Fibroblast of villous mesenchyme (primary cell): ENCODE measurements at places on chromosomes 6 and 20.

DNA sequence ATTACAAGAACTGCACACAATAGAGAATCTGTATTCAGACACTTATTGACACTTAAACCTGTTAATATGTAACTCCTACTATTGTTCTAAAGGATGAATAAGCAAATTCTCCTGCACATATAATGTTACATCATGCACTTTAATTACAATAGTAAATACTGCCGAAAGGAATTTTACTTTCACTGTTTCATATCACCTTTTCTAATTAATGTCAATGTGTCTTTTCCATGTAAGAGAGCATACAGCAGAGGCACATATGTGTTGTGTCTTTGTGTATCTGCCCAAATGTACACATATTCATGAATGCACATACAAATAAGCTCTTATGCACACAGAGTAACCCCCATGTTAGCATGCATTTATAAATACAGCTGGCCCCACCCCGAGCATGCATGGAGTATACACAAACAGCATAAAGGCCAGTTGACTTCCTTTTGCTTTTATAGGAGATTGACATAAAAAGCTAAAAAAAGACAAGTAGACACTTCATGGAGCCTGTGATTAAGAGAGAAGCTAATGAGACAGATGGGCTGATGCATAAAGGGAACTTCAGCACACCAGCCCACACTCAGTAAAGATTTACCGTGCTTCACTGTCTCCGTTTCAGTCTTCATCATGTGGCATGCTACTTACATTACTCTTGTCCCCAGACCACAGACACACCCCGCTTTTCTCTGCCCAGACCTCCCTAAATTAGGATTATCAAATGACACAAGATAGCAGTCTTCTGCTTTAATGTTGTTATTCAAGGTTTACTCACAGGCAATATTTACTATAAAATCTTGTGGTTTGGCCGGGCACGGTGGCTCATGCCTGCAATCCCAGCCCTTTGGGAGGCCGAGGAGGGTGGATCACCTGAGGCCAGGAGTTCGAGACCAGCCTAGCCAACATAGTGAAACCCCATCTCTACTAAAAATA, 184.6 kb downstream of the ATXN1 start:
- no peak for DNase-seq

DNA sequence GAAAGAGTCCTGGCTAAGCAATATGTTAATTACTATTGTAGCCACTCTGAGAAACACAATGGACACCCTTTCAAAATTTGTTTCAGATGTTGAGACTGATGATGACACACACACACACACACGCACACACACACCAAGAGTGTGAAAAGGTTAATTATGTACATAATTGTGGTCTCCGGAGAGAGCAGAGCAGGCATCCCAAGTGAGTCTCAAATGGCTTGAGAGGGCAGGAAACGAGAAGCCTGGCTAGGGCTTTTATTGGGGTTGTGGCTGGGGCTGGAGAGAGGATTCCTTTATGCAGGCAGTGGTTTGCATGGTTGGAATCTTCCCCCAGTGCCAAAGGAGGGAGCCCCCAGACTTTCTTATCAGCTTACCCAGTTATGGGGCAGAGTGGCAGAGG, 38.2 kb upstream of the NKX2-4 start:
- DNase-seq, result no peak

- DNase-seq, result no peak
These were observed 141.4 kb downstream of the OGFRL1 start for GRCh38 chr6:71430018-71430417.

GRCh38 chr6:162076816-162077215, 650.8 kb downstream of the PRKN start:
- no peak for DNase-seq

GRCh38 chr6:75397171-75397570, 96.4 kb downstream of the FILIP1 start:
- no peak for DNase-seq

- DNase-seq, result no peak
These were observed 187.0 kb downstream of the TAF4 start for GRCh38 chr20:61878478-61879302.

GRCh38 chr6:84172080-84172479, 55.4 kb downstream of the CEP162 start:
- DNase-seq, result no peak

DNA sequence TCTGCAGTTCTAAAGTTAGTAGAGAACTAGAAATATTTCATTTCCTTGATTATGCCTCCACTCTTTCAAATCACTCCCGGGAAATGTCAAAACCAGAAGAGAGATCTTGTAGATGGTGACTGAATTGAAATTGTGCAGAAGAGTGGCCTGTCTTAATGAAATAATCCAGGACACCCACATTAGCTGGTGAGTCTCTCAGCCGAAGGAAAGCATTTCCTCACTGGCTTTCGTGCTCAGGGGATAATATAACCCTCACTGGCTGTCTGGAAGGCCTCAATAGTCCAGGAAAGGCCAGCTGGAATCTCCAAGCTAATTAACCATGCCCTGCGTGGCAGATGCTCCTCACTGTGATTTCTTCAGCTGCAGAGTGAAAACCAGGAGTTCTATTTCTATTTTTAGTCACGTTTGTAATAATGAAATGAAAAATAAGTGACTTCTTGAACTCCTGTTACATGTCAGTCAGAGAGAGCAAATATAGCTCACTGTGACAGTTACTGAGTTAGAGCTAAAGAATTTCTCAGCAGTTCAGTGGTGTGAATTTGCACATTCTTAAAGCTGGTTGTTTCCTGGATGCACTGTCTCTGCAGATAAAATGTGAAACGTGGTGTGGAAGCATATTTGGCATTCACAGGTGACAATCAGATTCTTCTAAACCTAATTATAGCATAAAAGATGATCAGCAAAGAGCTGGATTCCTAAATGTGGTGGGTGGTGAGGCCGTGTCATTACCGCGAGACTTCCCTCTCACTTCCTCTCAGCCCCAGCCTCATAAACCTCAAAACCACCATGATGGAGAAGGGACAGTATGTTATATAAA, 211.7 kb downstream of the LMBRD1 start:
- DNase-seq, result no peak

GRCh38 chr6:25263657-25264056, 15.5 kb upstream of the CARMIL1 start:
- DNase-seq, result peak; percentile 55

GRCh38 chr20:56926501-56926900, 297.4 kb downstream of the TFAP2C start:
- no peak for DNase-seq

DNA sequence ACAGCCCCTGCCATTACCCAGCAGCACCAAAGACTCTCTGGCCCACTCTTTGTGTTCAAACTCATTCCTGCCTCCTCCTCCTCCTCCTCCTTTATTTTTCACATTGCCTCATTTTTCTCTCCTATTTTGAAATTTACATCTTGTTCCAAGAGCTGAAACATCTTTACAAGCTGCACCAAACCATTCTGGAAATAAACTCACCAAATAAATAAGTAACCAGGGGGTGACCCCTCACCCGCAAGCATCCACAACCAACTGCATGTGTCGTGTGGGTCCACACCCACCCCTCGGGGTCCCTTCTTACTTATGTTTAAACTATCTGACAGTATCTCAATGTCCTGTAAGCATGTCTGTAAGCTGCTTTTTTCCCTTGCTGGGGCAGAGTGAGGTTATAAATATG, 1.4 kb downstream of the KCNB1 start:
- no peak for DNase-seq

DNA sequence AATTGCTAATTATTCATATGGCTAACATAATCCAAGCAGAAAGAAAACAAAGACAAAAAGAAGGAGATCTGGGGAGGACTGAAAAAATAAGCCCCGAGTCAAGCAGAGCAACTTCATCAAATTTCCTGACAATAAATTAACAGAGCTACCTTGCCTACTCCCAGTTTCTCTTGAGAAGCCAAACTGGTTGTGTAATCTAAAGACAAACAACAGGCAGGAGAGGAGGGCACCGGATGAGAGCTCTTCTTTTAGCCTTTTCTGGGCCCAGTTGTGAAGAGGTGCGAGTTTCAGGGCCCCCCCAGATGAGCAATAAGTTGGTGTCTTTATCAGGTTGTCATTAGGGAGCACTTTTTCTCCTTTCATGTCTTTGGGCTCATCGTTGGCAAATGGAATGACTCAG, 197.1 kb upstream of the PCSK2 start:
- DNase-seq, result no peak

DNA sequence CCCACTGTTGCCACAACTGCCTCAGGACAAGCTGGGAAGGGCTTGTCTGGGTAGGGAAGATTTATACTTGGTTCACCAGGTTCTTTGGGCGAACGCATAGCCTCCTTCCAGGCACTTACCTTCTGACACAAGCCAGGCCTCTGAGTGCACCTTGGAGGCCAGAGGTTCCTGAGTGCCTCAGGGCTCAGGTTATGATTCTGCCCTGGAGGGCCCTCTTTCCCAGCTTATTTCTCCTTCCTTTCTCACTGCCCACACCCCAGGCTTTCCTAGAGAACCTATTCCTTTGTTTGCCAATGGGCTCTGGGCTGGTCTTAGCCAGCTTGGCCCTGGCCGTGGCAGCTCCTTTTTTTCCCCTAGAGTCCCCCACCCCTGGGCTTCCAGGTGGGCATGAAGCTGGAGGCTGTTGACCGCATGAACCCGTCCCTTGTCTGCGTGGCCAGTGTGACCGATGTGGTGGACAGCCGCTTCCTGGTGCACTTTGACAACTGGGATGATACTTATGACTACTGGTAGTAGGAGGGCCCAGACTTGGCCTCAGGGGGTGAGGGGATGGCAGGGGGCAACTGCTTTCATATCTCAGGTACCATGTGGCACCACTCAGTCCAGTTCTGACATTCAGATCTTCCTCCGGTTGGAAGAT, 25.0 kb downstream of the L3MBTL1 start:
- DNase-seq, result no peak

DNA sequence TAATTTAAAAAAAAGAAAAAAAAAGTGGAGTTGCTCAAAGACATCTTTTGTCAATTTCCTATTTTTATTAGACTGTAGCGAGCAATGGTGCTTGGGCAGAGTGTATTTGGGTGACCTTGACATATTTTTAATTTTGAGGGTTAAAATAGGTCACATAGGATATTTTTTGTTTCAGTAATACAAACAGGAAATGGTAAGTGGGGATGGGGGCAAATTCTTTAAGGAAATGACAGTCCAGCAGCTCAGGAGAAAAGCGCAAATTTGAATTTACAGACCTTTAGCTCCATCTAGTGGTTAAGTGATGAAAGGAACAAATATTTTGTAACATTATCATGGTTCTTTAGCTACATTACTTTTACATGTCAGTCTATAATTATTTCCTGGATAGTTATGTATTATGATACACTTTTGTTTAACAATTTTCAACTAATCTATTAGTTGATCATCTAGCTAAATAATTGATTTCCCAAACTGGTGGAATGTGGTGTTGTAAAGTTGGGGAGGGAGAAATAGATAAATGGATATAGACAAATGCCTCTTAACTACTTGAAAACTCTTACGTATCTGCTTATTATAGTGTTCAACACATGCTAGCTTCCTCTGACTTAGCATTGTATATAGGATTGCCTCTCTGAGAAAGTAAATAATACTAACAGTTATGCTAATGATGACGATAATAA, 10.0 kb downstream of the CITED2 start:
- DNase-seq, result peak; percentile 59

DNA sequence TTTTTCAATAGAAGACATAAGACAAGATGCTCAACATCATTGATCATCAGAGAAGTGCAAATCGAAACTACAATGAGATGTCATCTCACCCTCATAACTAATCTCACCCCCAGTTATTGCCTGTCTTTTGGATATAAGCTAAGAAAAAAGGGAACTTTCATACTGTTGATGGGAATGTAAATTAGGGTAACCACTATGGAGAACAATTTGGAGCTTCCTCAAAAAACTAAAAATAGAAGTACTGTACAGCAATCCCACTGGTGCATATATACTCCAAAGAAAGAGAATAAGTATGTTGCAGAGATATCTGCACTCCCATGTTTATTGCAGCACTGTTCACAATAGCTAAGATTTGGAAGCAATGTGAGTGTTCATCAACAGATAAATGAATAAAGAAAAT, 26.4 kb upstream of the PHF3 start:
- DNase-seq, result no peak

GRCh38 chr6:152295920-152296319, 341.2 kb downstream of the SYNE1 start:
- DNase-seq, result no peak

DNA sequence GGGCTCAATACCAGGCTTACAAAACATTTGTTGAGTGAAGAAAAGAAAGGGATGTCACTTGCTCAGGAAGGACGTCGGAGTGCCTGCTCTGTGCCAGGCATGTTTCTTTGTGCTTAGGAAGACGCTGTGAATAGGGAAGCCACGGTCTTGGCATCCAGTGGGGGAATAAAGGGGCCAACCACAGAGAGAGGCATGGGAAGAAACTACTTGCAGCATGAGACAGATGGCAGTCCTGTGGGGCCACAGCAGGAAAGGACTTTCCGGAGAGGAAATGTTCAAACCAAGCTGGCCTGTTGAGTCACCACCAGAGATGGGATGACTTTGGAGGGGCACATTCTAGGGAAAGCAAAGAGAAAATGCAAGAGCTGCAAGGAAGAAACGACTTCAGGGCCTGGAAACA, 173.2 kb downstream of the CDH26 start:
- DNase-seq, result no peak
